ENCODE measurements at places on chromosomes 4 and X.

- DNase-seq, result no peak
These were observed 84.8 kb downstream of the PAK3 start for GRCh38 chrX:111180750-111181240.

- DNase-seq, result no peak
These were observed 16.6 kb downstream of the TRIM2 start for GRCh38 chr4:153220682-153221395.

- DNase-seq, result no peak
These were observed 2.9 kb downstream of the ANXA5 start for GRCh38 chr4:121693886-121694285.

GRCh38 chrX:142186103-142186502, 19.0 kb downstream of the MAGEC2 start:
- no peak for DNase-seq

GRCh38 chr4:152185786-152186550, 349.9 kb downstream of the FBXW7 start:
- DNase-seq, result no peak

- no peak for DNase-seq
These were observed 124.2 kb upstream of the GUCY1A1 start for GRCh38 chr4:155542415-155542814.

GRCh38 chrX:143988356-143988755, 104.5 kb downstream of the UBE2NL start:
- DNase-seq, result no peak

- no peak for DNase-seq
These were observed 143.0 kb downstream of the TSPAN5 start for GRCh38 chr4:98515470-98515809.

GRCh38 chr4:17558941-17559708, 17.9 kb upstream of the LAP3 start:
- no peak for DNase-seq

GRCh38 chr4:35124106-35124505, 1120.2 kb downstream of the ARAP2 start:
- DNase-seq, result no peak

- no peak for DNase-seq
These were observed 342.9 kb upstream of the ADGRL3 start for GRCh38 chr4:60857130-60857753.

DNA sequence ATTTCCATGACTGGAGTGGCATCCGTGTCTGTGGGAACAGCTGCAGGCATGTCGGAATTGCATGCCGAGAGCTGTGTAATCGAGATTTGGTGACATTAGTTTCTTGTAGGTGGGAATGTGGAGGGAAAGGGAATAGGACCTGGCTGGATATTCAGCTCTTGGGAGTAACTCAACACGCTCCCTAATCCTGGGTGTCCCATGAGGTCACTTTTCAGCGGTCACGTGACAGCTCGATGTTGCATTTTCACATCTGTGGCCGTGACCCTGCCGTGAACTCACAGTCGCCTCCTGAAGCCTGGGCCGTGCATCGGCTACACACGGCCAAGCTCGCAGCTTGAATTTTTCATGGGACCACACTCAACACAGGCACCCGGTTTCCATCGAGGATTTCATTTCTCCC, 25.8 kb upstream of the PSAPL1 start:
- no peak for DNase-seq

DNA sequence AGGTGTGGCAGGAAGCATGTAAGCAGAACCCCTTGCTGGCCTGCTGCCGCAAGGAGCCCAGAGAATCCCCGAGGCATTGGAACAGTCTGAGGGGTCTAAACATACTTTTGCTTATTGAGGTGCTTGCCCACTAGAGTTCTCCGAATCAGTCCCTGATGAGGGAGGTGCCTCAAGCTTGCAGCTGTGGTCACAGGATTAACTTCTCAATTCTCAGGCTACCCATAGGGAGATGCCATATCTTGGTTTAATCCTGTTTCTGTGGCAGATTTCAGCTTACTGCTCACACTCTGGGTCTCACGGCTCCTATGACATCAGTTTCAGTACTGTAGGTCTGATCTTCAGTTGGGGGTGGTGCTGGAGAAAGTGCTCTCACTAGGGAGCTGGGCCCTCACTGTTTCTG, 39.9 kb downstream of the CCNG2 start:
- DNase-seq, result no peak

DNA sequence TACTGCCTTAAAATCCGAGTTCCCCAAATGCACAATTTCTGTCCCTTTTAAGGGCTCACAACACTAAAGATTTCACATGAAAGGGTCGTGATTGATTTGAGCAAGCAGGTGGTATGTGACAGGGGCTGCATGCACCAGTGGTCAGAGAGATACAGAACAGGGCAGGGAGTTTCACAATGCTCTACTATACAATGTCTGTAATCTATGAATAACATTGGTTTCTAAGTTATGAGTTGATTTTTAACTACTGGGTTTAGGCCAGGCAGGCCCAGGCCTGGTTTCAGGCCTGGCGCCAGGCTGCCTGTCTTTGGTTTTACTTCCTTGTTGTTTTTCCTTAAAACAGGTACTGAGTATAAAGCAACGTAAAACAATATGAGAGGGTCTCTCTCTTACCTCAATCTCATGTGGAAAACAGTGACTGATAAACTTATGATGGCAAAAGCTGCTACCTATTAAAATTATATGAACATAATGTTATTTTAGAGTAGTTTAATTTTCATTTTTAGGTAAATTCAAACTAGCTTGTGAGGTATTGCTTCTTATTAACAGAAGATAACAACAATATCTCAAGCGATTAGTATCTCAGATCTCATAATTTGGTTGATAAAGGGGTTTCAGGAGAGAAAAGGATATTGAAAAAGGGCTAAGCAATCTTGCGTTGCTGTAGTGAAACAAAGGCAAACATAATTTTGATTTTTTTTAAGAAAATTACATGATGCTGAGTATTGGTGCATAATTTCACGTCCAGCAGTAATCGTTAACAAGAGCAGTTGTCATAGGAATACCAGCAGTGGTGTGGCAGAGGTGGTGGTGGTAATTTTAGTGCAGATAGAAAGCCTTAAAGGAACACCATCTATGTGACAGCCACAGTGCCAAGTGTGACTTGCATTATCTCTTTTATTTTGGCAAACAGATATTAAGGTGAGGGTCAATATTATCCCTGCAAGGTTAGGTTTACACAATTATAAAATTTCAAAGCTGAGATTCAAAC, 944.4 kb upstream of the GRID2 start:
- DNase-seq, result no peak
